ENCODE measurements at places on chromosomes 2 and 18.

DNA sequence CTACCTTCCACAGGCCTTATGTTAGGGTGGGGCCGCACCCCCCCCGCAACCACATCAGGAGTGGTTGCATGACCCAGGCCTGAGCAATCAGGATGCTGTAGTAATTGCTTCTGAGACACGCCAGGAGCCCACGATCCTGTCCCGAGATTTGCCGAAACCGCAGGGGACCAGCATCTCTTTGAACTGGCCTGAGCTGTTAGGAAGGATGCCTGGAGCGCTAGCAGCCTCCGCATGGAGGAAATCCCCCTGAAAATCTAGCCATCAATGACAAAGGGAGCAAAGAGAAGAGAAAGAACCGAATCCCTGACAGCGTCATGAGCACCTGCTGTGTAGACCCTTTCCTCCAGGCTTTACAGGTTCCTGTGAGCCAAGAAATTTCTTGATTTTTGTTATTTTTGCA, 8.7 kb upstream of the TEX44 start:
- DNase-seq: no peak

- DNase-seq: no peak
These were observed 57.3 kb upstream of the FAM117B start for GRCh38 chr2:202577250-202578183.

GRCh38 chr18:31419457-31419932, 28.0 kb upstream of the DSG3 start:
- no peak for DNase-seq

DNA sequence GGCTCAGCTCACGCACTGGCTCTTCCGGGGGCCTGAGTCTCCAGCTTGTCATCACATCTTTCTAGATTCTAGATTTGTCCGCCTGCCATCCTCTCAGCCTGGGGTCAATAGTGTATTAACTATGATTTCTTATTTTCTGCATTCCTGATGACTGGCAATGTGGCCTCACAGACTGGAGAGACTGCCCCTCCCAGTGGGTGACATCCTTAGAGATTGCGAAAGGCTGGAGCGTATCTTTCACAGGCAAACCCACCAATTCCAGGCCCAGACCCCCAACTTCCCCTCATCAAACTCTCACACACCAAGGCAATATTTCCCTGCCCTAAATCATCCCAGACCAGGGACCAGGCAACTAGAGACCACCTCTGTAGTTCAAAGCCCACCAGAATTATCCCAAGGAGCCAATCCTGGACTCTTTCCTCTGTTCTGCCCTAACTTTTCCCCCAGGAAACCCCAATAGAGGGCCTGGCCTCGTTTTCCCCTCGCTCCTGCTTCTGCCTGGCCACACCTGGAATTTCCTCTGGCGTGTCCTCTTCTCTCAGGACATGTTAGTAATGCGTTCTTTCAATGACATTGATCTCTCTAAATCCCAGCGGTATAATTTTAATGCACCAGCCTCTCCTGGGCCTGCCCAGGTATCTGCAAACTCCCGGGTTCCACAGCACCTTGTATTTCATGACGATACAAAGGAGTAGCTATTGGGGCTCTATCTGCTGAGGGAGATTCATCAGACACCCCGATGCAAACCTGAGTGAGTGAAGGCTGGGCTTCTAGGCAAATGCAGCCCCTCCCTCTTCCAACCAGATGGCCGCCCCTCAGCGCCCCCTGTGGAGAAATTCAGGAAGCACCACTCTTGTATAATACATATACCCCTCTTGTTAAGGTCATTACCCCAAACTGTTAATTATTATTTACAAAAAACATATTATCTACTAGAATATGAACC, 2.4 kb upstream of the KCNF1 start:
- DNase-seq: peak; percentile 19

- no peak for DNase-seq
These were observed 90.9 kb upstream of the KLF7 start for GRCh38 chr2:207256476-207257207.
